Fibroblast of skin of back (primary cell): ENCODE measurements at places on chromosomes 2 and 18.

GRCh38 chr2:124437811-124438210, 412.7 kb downstream of the CNTNAP5 start:
- DNase-seq, result no peak

DNA sequence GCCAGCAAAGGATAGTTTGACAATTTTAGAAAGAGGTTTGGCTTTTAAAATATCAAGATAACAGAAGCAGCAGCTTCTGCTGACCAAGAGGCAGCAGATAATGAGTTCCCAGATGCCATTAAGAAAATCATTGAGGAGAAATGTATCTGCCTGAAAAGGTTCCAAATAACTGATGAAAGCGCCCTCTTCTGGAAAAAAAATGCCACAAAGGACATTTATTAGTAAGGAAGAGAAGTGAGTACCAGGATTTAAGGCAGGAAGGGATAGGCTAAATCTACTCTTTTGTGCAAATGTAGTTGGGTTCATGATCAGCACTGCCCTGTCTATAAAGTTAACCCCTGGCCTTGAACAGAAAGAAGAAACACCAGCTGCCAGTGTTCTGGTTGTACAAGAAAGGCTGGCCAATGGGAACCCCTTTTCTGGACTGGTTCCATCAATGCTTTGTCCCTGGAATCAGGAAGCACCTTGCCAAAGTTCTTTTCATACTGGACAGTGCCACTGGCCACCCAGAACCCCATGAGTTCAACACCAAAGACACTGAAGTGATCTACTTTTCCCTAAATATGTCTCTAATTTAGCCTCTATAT, 40.6 kb downstream of the DHX57 start:
- DNase-seq, result peak; percentile 26

DNA sequence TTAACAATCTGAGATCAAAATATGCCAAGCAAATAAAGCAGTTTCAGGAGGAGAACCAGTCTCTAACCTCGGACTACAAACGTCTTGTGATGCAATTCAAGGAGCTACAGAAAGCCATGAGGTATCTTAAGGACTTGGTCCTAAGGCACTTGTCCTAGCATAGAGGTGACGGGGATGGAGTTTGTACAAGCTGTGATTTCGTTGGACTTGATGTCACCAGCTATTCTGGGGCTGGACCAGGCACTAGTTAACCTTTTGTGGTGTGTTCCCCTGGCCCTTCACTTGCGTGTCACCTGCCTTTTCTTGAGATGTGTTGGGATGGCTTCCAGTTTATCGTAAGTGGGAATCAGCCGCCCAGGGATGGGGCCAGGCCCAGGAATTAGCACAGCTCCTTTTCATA, 33.7 kb downstream of the OTOF start:
- no peak for DNase-seq

DNA sequence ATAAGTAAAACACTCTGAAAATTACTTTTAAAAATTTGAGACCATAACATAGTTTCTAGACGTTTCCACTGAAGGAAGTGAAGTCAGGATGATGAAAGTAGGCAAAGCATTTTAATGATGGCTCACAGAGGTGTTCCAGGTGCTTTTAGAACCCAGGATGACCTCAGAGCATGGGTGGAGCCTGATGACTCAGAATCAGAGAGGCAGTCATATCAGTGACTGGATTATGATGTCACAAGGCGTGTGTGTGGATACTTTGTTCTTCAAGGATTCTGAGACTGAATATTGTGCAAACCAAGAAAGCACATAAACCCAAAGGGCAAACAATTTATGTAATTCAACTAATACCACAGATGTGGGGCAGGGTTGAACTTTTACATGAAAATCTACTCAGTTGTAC, 208.0 kb upstream of the FBXO11 start:
- peak; percentile 34 for DNase-seq

GRCh38 chr2:109185338-109185737, 56.3 kb downstream of the SH3RF3 start:
- peak; percentile 38 for DNase-seq

DNA sequence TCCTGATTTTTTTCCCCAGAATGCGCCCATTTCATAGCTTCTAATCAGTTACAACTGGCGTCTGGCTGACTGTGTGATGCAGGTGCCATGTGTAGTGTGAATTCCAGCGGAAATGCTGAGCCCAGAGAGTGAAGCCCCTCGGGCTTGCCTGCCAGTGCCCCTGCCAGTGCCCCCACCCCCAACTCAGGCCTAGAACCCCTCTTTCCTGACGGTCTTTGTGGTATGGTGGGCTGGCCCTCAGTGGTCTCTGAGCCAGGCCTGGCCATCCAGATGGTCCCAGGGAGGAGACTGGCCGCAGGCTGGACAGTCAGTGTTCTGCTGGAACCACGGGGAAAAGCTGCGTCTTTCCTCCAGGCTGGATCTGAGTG, 3.1 kb downstream of the RAMP1 start:
- no peak for DNase-seq

GRCh38 chr2:191643429-191643828, 34.5 kb upstream of the NABP1 start:
- DNase-seq, result no peak

DNA sequence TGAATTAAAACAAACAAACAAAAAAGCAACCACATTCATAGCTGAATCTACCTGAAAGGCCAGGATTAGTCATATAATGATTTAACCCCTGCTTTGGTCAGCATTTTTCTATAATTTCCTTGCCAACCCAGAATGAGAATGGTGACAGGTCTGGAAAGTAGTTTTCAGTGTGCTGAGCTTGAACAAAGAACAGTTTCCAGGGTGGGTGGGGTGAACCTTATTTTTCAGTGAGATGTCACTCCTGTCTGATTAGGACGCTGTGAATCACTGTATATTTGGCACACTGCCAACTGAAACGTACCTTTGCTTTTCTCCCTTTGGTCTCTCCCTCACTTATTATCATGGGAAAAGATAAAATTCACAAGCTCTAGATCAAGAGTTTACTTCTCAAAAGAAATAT, 35.0 kb upstream of the DSC1 start:
- no peak for DNase-seq

DNA sequence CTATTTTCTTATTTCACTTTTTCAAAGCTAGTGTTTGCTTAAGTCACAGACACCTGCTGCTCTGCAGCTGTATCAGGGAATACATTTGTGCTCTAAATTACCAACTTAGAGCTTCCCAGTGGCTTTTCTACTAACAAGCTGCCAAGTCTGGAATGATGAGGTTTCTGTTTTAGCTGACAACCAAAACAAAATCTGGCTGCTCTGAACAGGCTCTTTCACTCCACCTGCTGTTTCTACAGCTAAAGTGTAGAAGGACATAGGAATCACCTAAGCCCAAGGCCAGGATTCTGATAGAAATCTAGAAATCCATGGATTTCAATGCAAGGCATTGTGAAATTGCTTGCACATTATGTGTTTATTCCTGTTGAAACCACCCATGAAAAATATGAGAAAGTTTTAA, 201.2 kb downstream of the SUCLG1 start:
- DNase-seq, result no peak

- peak; percentile 74 for DNase-seq
Observed at GRCh38 chr2:9914384-9915065, 37.0 kb upstream of the GRHL1 start.

GRCh38 chr2:236935631-236936445, 149.9 kb upstream of the COPS8 start:
- no peak for DNase-seq

DNA sequence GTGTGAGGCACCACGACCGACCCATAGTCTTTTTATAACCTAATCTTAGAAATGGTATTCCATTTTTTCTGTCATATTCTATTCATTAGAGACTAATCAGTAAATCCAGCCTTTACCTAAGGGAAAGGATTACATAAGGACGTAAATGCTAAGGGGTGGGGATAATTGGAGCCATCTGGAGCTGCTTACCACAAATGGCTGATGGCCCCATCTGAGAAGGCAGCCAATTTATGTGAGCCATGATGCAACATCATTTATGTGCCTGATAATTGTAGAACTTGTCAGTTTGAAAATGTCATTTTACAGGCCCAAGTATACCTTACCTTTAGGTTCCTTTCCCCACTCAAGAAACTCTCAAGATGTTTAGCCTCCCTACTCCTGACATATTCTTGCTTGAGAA, 44.0 kb downstream of the ARHGEF33 start:
- peak; percentile 64 for DNase-seq

DNA sequence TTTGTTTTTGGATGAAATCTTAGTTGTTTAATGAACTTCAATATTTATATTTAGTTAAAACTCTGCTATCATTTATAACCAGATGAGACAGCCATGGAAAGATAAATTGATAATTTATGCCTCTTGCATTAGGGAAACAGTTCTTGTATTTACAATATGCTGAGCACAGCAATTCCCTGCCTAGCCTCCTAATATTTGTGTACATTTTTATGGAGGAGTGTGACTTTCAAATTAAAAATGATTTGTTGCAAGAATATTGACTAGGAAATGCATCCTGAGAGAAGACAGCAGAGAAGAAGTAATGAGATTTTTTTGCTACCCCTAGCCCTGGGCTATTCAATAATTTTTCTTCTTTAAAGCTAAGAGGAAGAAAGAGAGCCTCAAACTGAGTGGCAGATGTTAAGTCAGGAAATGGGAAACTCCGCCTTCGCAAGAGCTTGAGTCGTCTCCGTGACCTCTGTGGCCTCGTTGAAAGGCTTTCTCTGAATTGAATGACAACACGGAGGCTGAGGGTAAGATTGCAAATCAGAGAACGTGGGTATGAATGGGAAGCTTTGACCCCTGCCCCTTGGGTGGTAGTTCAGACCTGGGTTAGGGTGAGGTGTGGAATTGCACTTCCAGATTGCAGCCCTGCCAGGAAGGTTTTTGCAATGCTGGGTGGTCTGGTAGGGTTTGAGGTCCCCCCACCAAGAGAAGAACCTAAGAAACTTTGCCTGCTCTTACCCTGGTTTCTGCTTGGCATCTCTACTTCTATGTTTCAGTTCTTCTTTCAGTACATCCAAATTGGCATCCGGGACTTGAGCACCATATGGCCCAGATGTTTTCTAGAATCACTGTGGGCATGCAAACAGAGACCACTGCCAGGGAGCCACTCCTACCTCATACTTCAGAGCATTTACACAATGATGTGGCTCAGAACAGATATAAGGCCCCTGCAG, 210.3 kb upstream of the RBMS1 start:
- no peak for DNase-seq

GRCh38 chr2:113012436-113013335, 7.4 kb downstream of the IL36A start:
- peak; percentile 60 for DNase-seq

- DNase-seq, result no peak
Observed at GRCh38 chr2:176585791-176586190, 316.5 kb downstream of the MTX2 start.
